Smooth muscle cell of the pulmonary artery (primary cell): ENCODE measurements at places on chromosomes 7 and 10. TPM values are rescaled to one million over a fixed set of nuclear protein-coding genes. Genes with fewer than 3 reads are reported as not detected.

The DGKB gene
- 0.07 and 0.13 TPM in 2 replicates for total RNA-seq

The CADPS2 gene
- total RNA-seq = 14.4 and 18.3 TPM in 2 replicates

The GFRA1 gene
- total RNA-seq = 0.39 and 0.43 TPM in 2 replicates

The NPFFR1 gene
- total RNA-seq = not detected in 2 replicates

The CHN2 gene
- total RNA-seq = 0.39 TPM in 1 of 2 replicates, not detected in the other

The PLCE1 gene
- total RNA-seq = 1.8 and 2.5 TPM in 2 replicates

The VSTM4 gene
- total RNA-seq = 2.8 and 8.2 TPM in 2 replicates

The GIMAP2 gene
- 0.43 and 1.7 TPM in 2 replicates for total RNA-seq

The ANLN gene
- total RNA-seq = 11.5 and 27.8 TPM in 2 replicates

The HOXA1 gene
- total RNA-seq = 0.20 and 0.52 TPM in 2 replicates
